ENCODE measurements at places on chromosomes 12 and 14.

DNA sequence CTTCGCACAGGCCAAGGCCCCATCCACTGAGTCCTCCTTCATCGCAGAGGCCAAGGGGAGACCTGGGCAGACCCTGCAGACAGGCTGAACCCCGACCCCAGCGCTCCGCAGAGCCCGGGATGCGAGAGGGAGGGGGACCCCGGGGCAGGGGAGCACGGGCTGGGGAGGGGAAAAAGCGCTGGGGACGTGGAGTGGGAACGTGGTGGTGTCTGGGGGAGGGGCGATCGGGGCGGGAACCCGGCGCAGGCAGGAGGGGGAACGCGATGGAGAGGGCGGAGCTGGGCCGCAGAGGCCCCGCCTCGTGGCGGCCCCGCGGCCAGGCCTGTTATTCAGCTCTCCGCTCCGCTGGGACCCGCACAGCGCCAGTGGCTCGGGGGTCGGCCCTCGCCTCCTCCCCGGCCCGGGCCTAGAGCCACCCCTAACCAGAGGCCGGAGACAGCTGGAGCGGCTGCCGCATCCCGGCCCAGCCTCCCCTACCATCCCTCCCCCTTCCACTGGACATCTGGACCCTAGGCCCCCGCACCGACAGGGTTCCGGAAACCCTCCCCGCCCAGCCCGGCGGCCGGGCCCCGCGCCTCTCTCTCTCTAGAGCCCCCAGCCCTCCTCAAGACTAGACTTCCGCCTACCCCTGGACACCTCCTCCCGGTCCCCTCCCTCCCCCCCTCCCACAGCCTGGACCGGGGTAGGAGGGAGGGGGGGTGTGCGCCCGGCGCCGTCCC is at the start of gene ARHGEF25:
Gene ARHGEF25 (plus strand): TSS at position 328 of the 719 bp plus-strand sequence. CDS start 460 bp downstream, outside the sequence.
- peak; percentile 55 for DNase-seq

DNA sequence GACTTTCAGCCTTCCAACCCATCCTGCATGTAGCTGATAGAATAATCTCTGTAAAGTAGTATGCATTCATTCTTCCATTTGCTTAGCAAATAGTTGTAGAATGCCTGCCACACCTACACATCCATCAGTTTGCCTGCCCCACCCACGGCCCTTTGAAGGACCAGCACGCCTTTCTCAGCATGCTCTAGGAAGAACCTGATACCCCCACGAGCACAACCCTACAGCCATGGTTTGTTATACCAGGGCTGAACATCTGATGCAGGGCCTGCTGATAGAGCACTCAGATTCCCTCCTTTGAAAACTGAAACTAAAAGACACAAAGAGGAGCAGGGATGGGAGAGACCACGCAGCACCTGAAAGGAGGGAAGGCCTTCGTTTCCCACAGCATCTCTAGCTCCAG is 205.1 kb downstream of the ANO2 start:
- DNase-seq: no peak

- DNase-seq: no peak
Measured at GRCh38 chr12:121004253-121004815, 12.0 kb downstream of the C12orf43 start.

DNA sequence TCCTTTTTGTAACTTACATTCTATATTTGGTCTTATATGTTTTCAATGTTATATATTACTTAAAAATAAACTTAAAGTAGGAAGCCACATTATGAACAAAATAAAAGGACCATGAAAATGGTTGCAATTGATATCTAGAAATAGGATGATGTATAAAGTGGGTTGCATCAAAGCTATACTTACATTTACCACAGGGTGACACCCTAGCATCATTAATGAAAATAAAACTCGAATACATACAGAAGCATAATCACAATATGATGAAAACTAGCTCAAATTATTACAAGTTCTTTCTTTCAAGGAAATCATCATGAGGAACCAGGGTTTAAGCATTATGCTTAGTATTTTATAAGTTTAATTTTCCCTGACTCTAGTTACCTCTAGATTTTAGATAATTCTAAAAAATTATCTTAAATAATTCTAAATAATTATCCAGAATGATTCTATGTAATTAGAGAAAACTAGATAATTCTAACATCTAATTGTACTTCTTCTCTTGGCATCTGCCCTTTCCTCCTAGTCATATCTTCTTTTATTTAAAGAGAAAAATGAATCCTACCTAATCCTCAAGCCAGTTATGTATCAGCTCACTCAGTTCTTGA is 31.2 kb downstream of the TAS2R7 start:
- no peak for DNase-seq

DNA sequence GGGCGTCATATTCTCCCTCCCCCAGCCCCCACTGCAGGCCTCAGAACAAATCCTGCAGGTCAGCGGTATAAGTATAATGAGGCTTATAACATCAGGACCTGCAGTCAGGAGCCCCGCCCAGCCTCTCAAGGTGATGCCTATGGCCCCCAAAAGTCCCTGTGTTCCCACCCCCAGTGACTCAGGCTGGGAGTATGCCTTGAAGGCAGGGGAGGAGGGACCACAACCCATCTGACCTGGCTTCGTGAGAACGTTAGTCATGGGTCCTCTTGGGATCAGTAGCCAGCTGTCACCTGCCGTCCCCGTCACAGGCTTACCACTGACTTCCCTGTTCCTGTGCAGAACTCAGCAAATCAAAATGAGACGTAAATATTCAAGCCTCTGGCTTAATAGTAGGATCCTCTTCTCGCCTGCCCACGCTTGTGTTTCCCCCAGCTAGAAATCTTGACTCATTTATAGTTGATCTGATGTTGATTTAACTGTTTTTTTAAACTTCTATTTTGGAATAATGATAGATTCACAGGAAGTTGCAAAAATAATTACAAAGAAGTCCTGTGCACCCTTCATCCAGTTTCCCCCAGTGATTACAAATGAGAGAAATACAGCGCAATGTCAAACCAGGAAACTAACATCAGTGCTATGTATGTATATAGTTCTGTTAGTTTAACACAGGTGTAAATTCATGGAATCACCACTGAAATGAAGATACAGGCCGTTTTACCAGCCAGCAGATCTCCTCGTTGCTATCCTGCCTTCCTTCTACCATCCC is 107.5 kb downstream of the ADGRD1 start:
- no peak for DNase-seq

- no peak for DNase-seq
Measured at GRCh38 chr12:48003226-48004052, 837 bp downstream of the COL2A1 start.

DNA sequence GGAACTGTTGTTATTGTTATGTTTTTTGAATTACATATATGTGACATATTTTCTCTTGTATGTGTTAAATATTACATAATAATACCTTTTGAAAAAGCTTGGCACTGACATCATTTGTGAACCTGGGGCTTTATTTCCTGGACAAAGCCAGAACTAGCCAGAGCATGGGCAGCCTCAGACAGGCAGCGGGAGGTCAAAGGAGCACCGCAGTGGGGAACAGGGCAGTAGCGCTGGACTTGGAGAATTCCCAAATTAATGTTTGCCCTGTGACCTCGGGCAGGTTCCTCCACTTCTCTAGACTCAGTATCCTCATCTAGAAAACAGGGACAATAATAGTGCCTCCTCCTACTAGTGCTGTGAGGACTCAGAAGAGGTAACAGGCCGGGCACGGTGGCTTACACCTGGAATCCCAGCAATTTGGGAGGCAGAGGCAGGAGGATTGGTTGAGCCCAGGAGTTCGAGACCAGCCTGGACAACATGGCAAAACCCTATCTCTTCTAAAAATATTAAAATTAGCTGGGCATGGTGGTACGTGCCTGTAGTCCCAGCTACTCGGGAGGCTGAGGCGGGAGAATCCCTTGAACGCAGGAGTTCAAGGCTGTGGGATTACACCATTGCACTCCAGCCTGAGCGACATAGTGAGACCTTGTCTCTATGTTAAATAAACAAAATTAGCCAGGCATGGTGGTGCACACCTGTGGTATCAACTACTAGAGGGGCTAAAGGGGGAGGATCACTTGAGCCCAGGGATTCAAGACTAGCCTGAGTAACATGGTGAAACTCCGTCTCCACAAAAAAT is 27.3 kb upstream of the ITPK1 start:
- no peak for DNase-seq

- DNase-seq: no peak
Measured at GRCh38 chr14:23174296-23175184, 8.9 kb downstream of the SLC7A8 start.

- no peak for DNase-seq
Measured at GRCh38 chr14:61501714-61502458, 180.5 kb downstream of the PRKCH start.

GRCh38 chr14:101120641-101121507 is 217.4 kb upstream of the RTL1 start:
- DNase-seq: no peak

GRCh38 chr12:53333845-53334244 is 2.3 kb downstream of the SP7 start:
- no peak for DNase-seq

DNA sequence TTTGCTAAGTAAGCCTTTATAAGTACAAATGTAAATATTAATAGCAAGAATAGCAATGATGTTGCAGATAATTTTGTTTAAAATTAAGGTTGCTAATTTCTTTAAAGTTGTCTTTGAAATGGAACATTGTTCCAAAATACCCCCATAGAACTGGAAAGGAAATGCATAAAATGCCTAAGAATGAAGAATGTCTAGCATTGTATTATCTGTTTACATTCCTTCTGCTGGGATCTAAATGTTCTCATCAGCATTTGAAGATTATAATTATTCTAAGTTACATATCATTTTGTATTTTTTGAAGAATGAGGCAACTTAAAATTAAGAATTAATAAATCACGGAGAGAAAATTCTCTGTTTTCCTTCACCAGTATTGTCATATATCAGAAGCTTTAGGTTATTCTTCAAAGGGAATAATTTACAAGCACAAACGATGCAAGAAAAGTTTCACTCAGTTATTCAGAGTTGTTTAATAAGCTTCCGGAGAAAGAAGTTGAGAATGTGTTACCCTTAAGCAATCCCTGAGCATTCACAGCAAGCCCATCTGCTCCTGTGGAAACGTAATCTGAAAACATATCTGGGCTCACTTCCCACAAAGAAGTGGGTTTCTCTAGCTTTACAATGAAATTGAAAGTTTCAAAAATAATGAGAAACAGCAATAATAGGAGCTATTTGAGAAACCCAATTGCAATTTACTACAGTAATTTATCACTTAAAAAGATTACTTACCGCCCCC is 21.3 kb downstream of the SLC6A15 start:
- DNase-seq: no peak

DNA sequence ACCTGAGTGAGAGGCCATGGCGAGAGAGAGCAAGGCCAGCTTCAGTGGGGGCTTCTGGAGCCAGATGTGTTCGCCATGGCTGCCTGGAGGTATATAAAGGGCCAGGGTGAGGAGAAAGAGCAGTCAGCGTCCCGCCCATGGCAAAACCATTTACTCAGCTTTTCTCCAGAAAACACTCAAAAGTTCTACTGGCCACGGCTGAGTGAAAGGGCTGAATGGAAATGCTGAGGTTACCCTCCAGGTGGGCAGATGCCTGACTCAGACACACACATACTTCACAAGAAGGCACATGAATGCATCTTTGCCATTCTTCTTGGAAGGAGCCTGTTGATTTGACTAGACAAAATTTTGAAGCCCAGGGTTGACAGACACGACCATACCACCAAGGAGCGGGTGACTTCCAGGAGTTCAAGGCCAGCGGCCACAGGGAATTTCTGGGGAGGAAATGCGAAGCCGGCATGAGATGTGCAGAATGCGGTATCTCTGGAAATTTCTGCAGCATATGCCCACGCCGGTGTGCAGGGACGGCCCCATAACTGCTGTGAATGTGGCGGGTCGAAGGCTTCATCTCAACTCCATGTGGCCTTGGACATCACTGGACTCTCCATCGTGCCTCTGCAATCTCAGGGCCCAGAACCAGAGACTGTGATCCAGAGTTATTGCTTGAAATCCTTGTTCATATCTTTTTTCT is at the start of gene IL31:
Gene IL31 (minus strand): TSS at position 67 of the 691 bp plus-strand sequence. CDS start 49 bp downstream, at position 18.
- no peak for DNase-seq

DNA sequence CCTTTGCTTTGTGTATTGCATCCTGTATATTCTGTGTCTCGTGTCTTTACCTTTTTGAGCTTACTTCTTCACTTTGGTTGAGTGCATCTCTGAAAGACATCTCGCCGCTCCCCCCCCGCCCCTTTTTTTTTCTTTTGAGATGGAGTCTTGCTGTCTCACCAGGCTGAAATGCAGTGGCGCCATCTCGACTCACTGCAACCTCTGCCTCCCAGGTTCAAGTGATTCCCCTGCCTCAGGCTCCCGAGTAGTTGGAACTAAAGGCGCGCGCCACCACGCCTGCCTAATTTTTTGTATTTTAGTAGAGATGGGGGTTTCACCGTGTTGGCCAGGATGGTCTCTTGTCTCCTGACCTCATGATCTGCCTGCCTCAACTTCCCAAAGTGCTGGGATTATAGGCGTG is 49.9 kb downstream of the DIP2B start:
- no peak for DNase-seq

GRCh38 chr12:4987076-4988046 is 56.3 kb upstream of the KCNA5 start:
- DNase-seq: no peak

- DNase-seq: peak; percentile 57
Measured at GRCh38 chr12:54749191-54749818, 101.1 kb upstream of the DCD start.

GRCh38 chr14:53350429-53350828 is 197.3 kb upstream of the DDHD1 start:
- DNase-seq: no peak

GRCh38 chr12:95942524-95943329 is at the start of gene CCDC38:
CCDC38 (minus strand) TSS chr12:95942614; CDS start chr12:95936509, 6,105 bp downstream.
- DNase-seq: peak; percentile 87

DNA sequence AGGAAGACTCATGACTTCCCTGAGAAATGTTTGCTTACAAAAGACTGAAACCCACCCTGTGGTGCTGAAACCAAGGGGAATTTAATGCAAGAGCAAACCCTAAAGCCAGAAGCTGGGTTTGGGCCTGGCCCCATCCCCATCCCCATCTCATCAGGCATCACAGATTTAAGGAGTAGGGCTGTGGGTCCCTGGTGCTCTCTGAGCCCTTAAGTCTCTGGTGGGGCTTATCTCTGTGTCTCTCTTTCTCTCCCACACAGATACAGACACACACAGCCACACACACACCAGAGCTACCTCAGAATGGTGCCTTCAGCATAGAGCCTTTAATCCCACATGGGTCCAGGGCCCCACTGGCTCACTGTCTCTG is 237.1 kb downstream of the SLC41A2 start:
- DNase-seq: no peak

DNA sequence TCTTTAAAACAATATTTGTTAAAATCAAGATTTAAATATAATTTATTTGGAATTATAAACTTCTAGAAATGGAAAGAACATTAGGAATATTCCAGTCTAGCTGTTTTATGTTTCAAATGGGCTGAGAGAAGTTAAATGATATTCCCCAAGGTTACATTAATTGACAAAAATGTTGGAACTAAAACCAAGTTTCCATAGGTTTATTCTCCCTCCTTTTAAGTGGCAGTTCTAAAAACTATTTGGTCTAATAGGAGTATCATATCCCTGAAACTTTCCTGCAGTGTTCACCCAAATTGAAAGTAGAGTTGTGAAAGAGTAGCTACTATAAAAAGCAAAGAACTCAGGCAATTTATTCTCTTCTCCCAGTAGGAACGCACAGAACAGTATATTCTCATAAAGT is 1185.5 kb downstream of the LRFN5 start:
- no peak for DNase-seq

- DNase-seq: peak; percentile 88
Measured at GRCh38 chr12:26884765-26885576, 52.0 kb upstream of the ITPR2 start.

All from stimulated activated CD4-positive, alpha-beta T cell treated with anti-CD3 and anti-CD28 coated beads, Interleukin-4, amount 100 ng/mL, for 24 hours (primary cell).